Bronchial epithelial cell (primary cell): ENCODE measurements at places on chromosomes 5 and 9.

- no peak for DNase-seq
Measured at GRCh38 chr5:83388608-83389007, 82.9 kb upstream of the VCAN start.

DNA sequence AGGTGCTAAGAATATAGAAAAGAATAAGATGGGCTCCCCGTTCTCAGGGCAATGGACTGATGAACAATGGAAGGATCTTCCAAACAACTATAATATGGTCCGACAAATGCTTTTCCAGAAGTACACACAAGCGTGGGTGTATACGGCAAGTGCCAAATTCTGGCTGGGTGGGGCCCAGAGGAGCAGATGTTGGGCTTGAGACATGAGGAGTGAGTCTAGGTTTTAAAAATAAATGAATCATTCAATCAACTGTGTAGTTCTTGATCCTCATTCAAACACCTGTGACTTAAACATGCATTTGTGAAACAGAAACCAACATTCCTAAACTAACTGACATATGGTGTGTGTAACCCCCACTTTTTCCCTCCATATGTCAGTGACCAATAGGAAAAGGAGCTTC lies 47.9 kb downstream of the MFAP3 start:
- DNase-seq = no peak

DNA sequence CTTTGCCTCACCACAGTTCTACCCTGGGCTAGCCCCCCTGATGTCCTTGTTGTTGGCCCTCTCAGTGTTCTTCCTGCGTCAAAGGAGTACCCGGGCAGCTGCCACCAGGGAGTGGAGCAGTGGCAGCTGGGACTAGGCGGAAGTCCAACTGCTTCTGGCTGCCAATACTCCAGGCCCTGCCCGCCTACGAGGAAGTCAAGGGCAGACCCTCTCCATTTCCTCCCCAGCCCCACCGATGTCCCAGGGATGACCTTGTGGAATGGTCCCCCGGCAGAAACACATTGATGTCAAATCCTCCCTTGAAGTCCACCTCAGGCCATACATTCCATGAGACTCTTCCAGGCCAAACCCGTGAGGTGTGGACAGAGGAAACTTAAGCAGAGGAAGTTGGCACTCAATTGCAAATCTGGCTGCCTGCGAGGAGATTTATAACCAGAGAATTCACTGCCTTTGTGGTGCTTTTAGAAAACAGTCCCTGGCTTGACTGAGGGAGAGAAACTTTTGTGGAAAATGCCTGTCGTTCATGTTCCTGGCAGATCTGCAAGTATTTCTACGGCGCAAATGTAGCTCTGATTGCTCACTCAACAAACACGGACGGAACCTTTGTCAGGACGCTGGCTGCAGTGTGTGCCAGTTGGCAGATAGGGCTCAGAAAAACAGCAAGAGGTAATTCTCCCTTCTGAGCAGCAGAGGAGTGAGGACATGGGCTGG lies 339.7 kb downstream of the RAB3C start:
- DNase-seq = no peak

DNA sequence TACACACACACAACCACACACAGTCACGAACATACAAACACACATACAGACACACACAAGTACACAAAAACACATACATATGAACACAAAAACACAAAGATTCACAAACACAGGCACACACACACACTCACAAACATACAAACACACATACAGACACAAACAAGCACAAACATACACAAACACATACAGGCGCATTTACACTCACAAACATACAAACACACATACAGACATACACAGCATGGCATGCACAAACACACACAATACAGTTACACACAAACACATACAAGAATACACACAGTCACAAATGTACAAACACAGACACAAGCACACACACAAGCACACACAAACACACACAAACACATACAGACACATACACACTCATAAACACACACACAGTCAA lies 247.9 kb downstream of the TENT4A start:
- no peak for DNase-seq

DNA sequence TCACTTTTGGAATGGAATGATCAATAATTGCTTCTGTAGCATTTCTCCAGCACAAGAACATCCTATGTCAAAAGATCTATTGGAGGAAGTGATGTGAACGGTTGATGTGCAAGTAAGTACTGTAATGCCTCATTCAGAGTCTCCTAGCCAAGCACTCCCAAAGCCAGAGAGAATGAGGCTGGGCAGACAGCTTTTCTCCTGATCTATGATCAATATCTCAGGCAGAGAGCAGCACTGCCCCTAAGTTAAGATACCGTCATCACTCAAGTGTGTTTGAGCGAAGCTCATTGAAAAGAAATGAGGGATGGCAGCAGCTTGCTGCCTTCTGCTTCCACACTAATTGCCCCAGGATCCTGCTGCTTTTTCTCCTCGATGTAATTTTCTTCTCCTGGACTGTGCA lies 324.1 kb upstream of the GRAMD2B start:
- no peak for DNase-seq
